Ovary (tissue), 10 donors: ENCODE measurements at places on chromosomes 5 and 9. TPM values are rescaled to one million over a fixed set of nuclear protein-coding genes. Genes with fewer than 3 reads are reported as not detected.

Gene INSL4
- not detected for total RNA-seq

DNA sequence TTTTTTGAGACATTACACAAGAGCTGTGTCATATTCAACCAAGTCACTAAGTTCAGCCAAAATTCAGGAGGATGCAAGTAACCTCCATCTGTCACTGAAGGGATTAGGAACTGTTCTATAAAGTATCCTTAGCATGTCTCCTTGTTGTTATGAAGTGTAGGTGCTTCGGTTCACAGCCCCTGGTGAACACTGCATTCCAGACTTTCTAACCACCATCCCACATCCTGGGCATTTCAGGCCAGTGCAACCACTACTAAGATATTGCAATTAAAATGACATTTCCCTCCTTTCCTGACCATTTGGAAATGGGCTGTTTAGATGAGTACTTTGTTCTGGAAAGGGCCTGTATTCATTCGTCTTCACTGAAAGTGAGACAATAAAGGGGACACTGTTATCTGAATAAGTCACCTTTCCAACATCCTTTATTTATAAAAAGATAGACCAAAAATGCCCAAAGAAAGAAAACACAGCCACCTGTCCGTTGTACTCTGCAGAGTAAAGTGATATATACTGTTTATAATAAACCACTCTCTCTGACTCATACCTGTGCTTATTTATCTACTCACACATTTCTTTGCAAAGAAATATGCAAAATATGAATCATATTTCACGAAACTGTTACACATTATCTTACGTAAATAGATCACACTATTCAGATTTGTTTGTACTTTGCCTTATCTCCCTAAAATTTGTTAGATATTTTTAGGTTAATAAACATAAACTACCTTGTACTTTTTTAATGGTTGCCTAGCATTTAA is 861.9 kb downstream of the CDH18 start:
- no peak for DNase-seq

DNA sequence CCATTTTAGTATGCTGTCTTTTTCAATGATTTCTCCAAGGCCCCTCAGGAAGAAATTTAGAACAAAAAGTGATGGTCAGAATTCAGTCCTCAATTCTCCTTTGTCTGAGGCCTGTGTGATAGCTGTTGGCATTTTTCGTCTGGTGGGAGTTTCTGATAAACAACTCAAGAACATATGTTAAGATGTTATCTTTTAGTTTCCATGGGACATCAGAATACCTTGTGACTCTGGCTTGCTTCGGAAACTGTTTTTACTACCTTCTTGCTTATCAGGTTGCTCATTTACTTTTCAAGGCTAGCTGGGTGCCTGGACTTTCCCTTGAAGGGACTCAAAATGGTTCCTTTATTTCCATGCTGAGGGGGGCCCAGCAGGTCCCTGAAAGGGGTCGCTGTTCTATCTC is 97.2 kb downstream of the INVS start:
- DNase-seq, result no peak

Gene LVRN
- 1.4 TPM for total RNA-seq

Gene RELL2
- total RNA-seq, result 3.0 TPM

- no peak for DNase-seq
Measured at GRCh38 chr5:73382401-73382740, 66.2 kb downstream of the FOXD1 start.

DNA sequence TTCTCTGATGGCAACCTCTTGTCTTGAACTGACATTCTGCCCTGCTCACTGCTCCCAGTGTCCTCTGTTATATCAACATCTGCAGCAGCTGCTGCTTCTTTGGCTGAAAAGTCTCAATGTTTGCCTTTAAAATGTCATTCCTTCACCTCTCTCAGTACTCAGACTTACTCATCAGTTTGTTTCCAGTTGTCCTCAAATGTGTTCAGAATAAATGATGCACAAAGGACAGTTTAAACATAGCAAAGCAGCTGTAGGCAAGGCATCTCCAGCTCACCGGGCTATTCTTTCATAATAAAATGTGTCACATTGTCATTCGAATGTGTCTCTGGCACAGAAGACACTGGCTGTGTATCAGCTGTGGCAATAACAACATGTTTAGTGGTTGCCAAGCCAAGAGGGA is 590.9 kb upstream of the ZNF608 start:
- no peak for DNase-seq

Gene SPTLC1
- 73.4 TPM for total RNA-seq

- DNase-seq, result no peak
Measured at GRCh38 chr5:31573494-31574142, 41.5 kb downstream of the C5orf22 start.

DNA sequence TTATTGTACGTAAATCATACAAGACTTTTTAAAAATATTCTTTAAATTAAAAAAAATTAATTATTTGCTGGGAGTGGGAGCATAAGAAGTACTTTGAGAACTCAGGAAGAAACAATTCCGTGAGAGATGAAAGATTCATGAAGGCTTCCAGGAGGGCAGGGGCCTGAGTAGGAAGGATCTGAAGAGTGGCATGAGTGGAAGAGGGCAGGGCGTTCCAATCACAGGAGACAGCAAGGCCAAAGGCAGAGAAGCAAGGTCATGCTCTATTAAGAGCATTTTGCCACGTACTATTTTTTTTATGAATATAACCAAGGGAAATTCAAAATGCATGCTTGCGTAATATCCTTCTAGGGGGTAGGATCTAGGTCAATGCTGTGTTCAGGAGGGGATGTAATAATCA is 265.5 kb downstream of the ZNF608 start:
- no peak for DNase-seq

Gene FLT4
- 6.1 TPM for total RNA-seq

DNA sequence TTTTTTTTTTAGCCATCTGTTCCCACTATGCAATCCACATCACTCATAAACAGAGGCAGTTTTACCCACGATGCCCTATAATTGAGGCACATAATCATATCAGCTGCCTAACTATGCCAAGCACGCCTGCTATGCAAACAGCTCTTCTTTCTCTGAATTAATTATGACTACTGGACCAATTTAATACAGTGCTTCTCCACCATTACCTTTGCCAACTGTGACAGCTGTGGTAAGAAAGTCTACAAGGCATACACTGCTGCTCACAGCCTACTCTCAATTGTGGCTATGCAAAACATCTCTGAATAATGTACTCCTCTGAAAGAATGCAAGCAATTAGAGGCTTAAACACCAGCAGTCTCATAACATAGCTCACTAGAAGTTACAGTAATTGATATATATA is 97.1 kb downstream of the DTWD2 start:
- no peak for DNase-seq

- peak; percentile 77 for DNase-seq
Measured at GRCh38 chr9:126228781-126229444, 97.7 kb upstream of the MVB12B start.

DNA sequence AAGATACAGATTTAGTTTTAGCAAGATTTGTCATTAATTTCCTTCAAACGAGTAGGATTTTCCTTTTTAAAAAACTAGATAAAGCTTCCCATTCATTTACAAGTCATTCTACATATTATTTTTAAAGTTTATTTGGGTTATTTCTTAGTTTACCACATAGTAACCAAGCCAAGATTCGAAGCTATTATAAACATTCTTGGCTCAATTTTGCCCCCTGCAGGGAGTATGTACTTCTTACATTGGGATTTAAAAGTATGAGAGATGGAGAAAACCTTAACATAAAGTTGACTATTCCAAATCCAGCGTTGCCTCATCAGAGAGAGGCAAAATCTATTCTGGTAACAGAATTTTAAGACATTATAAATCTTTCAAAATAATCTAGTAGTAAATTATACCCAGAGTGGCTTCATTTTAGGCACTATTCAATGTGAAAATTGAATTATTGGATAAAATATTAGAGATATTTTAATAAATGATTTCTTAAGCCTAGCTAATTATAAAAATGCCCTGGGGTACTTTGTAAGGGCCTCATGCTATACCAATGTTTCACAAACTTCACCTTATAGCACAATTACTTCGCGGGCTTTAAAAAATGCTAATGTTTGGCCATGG is 39.1 kb downstream of the FBN2 start:
- DNase-seq, result no peak

- no peak for DNase-seq
Measured at GRCh38 chr9:137832191-137832700, 45.3 kb upstream of the CACNA1B start.

DNA sequence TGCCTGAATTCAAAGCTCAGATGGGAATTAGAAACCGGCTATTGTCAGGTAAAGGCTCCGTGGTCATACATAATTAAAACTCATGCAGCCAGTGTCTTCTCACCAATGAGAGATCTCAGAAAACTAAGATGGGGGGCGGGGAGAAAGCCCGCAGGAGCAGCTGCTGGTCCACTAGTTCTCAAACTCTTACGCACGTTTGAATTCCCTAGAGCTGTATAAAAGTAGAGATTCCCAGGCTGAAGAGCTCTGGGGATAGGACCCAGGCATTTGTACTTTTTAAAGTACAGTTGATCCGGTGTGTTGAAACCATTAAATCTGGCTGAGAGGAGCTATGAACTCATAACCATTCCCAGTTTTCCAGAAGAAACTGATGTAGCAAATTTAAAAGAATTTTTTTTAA is 68.5 kb downstream of the FRMD3 start:
- DNase-seq, result no peak

Gene FSTL4
- 0.15 TPM for total RNA-seq

Gene ESM1
- total RNA-seq, result not detected

GRCh38 chr5:9423571-9423970 is 122.3 kb downstream of the SEMA5A start:
- no peak for DNase-seq

DNA sequence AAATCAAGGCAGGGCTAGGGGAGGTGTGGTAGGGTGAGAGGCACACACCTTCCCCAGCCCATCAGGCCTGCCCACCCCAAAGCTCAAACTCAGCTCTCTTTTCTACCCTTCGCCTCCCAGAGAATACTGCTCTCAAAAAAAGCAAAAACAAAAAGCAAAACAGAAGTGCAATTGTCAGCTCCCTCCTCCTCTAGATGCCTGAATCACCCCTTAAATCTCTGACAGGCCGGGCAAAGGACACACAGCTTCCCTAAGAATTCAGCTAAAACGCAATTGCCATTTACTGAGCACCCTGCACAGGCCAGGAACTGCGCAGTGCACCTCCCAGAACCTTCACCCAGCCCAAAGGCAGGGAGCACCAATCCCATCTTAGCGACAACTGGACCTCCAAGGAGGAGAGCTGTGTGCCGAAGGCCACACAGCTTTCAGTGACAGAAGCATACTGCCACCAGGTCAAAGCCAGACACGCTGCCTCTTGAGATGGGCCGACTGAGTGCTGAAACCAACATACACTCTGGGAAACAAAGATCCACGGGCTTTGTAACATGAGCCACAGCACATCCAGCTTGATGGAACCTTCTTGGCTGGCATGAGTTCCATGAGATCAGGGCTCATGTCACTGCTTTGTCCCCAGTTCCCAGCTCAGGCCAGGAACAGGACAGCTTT is 53.4 kb upstream of the STXBP1 start:
- no peak for DNase-seq

Gene IFNA1
- not detected for total RNA-seq

DNA sequence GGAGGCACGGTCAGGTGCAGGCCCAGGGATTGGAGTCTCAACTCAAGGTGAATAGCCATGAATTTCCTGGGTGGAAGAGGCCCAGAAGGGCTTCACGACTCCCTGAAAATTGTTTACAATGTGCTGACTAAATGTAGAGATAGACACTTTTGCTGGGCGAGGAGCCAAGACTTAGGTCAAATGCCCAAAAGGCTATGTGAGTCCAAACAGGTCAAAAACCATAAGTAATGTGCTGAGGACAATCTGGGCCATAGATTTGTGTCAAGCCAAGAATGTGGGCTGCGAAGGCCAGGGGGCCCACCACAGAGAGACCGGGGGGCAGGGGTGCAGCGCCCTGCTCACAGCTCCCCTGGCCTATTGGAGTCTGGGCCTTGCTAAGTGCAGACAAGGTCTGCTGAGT is 197.8 kb downstream of the HSPA4 start:
- no peak for DNase-seq

DNA sequence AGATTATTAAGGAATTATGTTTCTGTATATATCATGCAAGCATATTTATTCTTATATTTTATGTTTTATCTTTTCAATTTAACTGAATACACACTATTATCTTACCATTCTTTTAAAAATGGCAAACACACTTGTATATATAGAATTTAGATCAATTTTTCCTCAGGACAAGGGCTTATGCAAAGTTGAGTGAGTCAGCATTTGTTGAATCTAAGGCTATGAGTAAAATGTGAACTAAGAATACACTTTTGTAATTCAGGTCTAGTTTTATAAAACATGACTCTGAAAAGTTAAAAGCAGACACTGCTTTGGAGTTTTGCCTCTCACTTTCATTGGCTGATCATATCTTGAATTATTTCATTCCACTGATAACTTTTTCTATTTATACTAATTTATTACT is 127.8 kb downstream of the FOCAD start:
- no peak for DNase-seq

DNA sequence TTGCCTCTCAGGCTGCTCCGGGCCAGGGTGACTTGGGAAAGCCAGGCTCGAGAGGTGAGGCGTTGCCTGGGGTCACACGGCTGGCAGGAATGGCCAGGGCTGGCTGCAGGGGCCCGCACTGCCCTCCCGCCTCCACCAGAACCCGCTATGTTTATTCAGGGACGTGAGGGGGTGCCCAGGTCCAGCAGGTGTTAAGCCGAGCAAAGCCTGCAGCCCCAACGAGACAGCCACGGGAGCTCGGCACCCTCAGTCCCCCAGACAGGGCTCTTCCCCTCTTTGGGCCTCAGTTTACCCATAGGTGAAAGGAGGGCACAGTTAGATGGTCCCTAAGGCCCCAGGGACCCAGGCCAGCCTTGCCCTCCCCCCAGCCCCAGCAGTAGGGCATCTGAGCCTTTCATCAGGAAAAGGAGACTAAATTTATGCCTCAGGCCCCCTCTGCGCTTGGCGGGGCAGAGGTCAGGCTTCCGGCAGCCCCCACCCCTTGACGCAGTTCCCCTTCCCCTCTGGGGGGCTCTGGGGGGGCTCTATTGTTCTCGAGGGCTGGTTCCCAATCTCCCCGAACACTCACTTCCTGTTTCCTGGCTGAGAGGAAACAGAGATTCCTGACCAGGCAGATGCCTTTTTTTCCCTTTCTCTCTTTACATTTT is 7.1 kb upstream of the EGFL7 start:
- peak; percentile 23 for DNase-seq

GRCh38 chr5:11182441-11183080 is 421.5 kb upstream of the DAP start:
- no peak for DNase-seq

DNA sequence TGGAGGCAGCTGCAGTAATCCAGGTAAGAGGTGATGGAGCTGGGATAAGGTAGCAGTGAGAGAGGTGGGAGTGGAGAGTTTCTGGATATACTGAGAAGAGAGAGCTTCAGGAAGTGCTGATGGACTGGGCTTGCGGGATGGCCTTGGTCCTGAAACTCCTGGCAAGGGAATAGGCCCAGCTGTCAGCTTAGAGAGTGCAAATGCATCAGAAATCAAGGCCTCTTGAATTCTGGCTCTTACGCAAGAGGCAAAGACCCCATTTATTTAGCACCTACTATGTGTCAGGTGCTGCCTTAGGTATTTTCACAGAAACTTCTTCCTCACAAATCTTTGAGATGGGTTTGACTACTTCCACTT is 227.2 kb upstream of the MAP3K1 start:
- DNase-seq, result no peak
